ENCODE measurements at places on chromosomes 3 and 15.
A peak's percentile ranks its signal among the peaks of the same experiment; 100 is the strongest.

DNA sequence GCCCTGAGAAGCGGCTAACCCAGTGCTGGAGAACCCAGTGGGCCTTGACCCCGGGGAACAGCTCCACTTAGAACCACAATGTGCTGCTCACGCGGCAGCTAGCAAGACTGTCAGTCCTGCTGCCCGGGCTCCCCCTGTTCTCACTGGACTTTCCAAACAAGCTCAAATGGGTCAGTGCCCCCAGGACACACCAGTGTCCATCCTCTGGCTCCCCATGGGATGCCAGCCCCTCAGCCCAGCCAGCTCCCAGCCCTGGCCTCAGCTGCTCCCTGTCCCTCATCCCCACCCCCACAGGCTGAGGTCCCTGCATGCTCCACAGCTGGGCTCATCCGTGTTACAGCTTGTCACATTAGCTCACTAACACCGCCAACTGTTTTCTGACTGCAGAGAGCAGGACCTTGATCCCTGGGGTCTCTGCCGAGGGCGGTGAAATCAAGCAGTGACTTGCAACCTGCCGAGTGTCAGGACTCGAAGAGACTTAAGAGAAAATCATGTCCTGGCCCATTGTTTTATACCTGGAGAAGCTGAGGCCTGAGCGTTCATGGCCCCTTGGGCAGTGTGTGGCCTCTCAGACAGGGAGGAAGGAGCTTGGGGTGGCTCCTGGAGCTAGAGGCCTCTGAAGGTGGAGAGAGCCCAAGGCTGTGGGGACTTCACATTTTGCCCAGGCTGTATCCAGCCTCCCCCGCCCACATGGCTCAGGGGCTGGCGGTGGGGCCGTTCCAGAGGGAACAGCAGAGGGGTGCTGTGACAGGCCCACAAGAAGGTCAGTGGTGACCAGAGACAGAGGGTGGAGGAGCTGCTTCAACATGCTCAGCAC lies 157.5 kb downstream of the MEGF11 start:
- DNase-seq, result no peak

- DNase-seq, result no peak
Observed at GRCh38 chr15:57919754-57920153, 145.8 kb downstream of the ALDH1A2 start.

GRCh38 chr3:128874481-128875180 lies 4.8 kb upstream of the ACAD9 start:
- no peak for DNase-seq

GRCh38 chr3:9793161-9793781 lies 389 bp downstream of the ARPC4 start:
- no peak for DNase-seq

- DNase-seq, result no peak
Observed at GRCh38 chr15:72231833-72232478, 966 bp upstream of the PKM start.

DNA sequence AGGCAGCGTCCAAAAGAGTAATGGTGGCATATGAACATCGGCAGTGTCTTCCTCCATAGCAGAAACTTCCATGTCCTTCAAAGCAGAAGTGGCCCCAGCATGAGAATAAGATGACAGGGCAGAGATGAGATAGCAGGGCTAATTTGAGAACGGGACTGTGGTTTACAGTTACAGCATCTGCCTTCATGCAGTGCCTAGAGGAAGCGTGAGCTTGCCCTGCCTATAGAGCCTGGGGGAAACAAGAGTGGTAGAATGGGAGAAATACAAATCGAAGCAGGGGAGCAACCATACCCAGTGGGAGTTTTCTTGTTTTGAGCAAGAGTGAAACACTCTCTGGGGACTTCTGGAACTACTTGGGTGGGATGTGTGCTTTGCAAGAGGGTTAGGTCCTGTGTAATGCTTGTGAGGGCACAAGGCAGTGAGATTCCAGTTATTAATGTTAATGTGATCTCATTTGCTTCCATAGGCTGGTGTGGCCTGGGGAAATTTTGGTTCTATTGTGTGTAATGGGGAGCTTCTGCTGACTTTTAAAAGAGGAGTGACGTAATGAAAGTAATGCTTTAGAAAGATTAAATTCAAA lies 616.9 kb downstream of the ZIC1 start:
- DNase-seq, result no peak

GRCh38 chr3:72520690-72521308 lies 327.4 kb downstream of the SHQ1 start:
- DNase-seq, result no peak

DNA sequence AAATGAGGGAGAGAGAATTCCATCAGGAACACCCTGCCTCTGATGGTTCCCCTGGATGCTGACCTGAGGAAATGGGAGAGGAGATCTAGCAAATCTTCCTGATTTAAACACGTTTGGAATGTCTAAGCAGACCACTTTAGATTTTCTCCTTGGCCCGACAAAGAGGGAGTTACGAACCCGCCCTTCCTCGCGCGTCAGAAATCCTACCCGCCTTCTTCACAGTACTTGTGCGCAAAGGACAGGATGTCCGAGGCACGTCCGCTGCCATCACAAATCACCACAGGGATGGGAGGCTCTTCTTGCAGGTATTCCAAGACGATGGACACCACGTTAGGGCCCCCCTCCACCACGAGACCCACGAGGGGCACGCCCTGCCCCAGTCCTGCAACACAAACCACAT lies 38.6 kb downstream of the TRPM1 start:
- DNase-seq, result no peak

GRCh38 chr3:50395070-50395860 lies 35.9 kb upstream of the TMEM115 start:
- no peak for DNase-seq

- peak; percentile 49 for DNase-seq
Observed at GRCh38 chr3:53046171-53047170, 598 bp upstream of the SFMBT1 start.

DNA sequence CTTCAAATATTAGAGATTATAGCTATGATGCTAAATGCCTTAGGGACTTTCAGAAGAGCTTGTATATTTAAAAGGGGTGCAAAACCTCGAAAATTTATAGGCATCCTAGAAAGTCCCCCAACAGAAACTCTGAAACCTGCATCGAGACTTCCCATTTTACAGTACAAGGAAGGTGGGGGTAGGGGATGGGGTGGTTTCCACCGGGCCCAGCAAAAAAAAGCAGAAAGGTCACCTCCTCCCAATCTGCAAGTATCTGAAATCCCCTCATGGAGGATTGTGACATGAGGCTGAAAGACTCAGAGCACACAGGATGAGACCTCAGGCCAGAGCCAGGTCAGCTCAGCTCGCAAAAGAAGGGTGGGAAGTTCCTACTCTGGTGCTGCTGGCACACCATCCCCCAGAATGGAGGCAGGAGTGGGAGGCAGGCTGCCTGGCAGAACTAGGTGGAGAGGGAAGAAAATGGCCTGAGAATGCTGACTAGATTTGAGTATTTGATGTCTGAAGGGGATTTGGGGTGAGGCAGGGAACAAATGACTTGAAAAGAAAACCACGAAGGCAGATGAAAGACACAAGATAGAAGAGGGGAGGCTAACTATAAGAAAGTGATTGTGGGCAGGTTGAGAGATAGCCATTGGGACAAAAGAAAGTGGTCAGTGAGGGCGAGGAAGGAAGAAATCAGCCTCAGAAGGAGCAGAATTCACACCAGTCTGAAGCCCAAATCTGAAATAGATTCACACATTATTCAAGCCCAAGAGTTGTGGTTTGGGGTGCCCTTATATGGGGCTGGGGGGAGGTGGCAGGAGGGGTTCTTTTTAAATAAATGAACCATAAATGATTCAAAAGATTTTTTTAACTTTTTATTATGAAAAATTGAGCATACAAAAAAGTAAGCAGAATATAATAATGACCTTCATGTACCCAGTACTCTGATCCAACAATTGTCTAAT lies 22.5 kb upstream of the TSC22D2 start:
- DNase-seq, result no peak

DNA sequence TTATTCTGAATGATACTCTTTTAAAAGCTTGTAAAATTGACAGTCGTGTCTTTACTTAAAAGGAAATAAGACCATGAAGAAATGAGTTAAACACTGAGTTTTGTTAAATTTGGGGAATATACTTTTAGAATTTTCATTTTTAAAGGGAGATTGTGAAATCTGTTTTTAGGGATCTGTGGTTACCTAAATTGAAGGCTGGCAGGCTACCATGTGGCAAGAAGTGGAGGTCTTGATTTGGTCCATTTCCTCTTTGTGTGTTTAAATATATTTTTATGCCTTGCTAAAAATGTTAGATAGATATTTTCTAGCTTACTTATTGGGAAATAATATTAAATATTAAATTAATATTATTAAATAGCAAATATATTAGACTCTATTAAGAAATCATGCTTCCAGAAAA lies 36.6 kb upstream of the SLC22A13 start:
- no peak for DNase-seq

GRCh38 chr3:139434764-139435307 lies 41.5 kb downstream of the RBP2 start:
- no peak for DNase-seq

GRCh38 chr3:174198199-174198598 lies 660.9 kb upstream of the NAALADL2 start:
- no peak for DNase-seq

DNA sequence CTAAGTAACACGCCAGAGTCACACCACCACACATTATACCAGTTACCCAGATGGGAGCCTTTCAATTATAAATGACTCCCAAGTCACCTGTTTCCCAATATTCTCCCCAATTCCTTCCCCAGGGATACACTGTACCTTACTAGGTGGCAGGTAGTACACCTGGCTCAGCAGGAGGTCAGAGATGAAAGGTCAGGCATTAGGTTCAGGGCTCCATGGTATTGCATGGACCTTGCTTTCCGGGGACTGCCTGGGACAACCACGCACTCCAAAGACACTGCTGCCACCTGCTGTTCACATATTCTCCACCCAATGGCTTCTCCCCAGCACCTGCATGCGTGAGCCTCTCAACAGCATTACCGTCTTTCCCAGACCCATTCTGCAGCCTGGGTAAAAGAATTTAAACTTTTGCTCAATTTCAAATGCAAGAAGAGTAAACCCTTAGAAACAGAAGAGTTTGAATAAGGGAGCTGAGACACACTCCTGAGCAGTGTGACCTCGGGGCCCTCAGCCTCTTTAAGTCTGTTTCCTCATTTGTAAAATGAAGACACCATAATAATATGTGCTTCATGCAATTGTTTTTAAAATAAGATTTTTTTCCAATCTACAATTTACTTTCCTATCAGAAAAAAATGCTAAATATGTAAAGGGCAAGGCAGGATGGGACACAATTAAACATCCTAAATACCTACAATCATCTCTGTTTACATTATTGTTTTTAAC lies 28.0 kb upstream of the LACTB start:
- peak; percentile 51 for DNase-seq

- DNase-seq, result no peak
Observed at GRCh38 chr3:113151461-113152031, 59.8 kb upstream of the BOC start.

- DNase-seq, result no peak
Observed at GRCh38 chr3:194117104-194117845, 18.7 kb upstream of the HES1 start.

GRCh38 chr3:55521064-55521737 lies 34.1 kb upstream of the WNT5A start:
- no peak for DNase-seq

GRCh38 chr3:157063926-157064325 lies 96.0 kb downstream of the CCNL1 start:
- no peak for DNase-seq

GRCh38 chr15:62277816-62278394 lies 112.8 kb upstream of the C2CD4B start:
- DNase-seq, result no peak

- no peak for DNase-seq
Observed at GRCh38 chr15:47194718-47195117, 522.6 kb upstream of the SEMA6D start.

GRCh38 chr3:14798231-14798630 lies 20.5 kb upstream of the FGD5 start:
- DNase-seq, result no peak

- DNase-seq, result no peak
Observed at GRCh38 chr3:193980326-193980725, 155.6 kb upstream of the HES1 start.

DNA sequence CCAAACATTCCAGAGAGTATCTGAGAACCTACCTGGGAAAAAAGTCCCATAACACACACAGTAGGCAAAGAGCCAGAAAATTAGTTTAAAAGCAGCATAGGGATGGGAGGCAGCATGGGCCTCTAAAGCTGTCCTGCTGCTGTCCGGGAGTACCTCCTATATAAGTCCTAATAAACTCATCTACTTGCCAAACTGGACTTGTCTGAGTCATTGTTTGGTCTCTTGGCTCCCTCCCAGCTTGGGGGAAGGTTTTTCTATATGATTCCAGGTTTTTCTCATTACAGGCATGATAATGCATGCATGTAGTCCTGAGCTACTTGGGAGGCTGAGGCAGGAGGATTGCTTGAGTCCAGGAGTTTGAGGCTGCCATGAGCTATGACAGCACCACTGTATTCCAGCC lies 17.5 kb upstream of the HACD2 start:
- DNase-seq, result no peak

DNA sequence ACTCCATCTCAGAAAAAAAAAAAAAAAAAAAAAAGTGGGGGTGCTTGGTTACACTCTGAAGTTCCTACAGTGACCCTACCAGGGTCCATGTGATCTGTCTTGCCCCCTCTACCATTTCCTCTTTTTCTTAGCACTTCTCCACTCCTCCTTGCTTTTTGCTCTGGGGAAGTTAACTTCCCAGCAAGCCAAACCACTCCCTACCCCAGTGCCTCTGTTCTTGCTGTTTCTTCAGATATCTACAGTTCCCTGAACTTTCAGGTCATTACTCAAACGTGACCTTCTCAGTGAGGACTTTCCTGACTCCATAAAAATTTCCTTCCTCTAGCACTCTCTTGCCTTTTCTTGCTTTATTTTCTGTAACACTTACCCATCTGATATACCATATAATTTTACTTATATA lies 61.1 kb upstream of the GCNT3 start:
- no peak for DNase-seq

DNA sequence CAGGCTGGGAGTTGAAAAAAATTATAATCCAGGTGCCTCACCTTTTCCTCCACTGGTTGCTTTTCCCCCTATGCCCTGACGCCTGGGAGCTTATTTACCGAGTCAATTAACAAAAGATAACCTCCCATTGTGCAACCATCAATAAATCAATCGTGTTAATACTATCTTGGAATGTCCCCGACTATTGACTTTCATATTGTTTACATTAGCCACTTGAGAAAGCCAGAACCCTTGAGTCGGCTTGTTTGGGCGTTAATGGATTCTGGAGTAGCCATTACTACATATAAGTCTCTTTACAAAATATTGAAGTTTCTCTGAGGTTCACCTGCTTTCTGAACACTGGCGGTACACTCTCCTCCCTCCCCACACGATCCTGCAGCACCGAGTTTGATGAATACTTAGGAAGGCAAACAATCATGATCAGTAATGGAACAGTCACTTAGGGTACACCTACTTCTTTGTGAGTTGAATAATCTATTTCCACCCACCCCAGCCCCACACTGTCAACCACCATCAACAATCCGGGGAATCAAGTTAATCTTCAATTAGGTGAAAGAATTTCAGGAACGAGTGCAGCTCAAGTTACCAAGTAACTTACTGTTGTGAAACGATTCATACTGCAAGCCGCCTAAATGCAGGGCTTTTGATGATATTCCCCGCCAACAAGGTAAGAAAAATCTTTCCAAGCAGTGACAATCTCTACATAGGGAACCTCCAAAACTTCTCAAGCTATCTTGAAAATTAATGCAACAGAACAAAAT lies 159.3 kb upstream of the NR2F2 start:
- no peak for DNase-seq
